ENCODE measurements at places on chromosomes 3 and 15.

- no peak for DNase-seq
Measured at GRCh38 chr3:28544831-28545230, 196.2 kb upstream of the AZI2 start.

GRCh38 chr3:72123908-72124441 is 339.0 kb upstream of the PROK2 start:
- DNase-seq = no peak

DNA sequence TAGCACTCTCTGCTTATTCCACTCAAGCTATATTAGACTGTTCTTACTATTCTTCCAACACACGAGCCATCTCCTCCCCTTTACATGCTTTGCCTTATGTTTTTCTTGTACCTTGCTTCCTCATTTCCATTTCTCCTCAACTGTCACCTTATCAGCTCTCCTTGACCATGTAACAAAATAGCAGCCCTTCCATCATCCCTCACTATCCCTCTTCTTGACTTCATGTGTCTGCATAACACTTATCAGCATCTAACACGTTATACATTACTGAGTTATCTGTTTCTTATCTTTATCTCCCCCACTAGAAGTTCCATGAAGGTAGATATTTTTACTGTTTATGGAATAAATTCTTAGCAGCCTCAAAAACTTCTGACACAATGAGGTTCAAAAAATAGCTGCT is 45.3 kb downstream of the TRPM7 start:
- DNase-seq = no peak

- DNase-seq = no peak
Measured at GRCh38 chr3:41073190-41073589, 126.1 kb upstream of the CTNNB1 start.

GRCh38 chr15:89174476-89174875 is 46.9 kb downstream of the RLBP1 start:
- no peak for DNase-seq

DNA sequence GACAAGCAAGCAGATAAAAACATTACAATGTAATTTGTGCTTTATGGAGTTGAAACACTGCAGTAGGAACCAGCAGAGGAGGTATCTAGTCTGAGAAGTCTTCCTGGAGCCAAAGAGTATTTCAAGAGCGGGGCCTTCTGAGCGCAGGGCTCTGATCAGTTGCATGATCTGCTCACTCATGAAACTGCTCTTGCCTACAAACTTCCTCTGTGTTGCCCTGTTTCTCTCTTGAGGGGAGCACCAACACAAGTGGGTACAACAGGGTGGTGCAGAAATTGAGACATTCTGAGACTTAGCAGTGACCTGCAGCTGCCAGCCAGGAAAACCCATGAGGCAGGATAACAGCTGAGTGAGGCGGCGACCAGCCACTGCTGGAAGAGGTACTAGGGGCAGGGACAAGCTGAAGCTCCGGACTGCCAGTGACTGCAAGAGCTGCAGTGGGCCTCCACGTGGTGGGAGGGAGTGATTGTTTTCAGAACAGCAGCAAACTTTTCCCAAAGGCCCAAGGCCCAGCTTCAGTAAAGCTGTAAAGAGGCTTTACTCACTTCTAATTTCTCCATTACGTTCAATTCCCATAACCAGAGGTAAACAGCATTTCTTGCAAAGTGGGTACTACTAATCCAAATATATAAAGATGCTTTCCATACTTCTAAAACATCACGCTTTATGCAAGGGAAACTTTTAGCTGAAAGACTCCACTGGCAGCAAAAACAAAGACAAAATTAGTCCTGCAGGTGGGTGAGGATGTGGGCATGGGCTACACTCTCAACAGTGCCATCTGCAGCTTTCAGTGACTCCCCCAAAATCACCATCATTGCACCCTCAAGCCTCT is 69.0 kb upstream of the LPP start:
- DNase-seq = no peak

GRCh38 chr3:80014576-80014975 is 246.8 kb upstream of the ROBO1 start:
- no peak for DNase-seq

Data from stimulated activated CD8-positive, alpha-beta memory T cell treated with anti-CD3 and anti-CD28 coated beads, Interleukin-15, amount 100 ng/mL, for 4 hours (primary cell).